ENCODE measurements at places on chromosomes 1 and 21.

GRCh38 chr1:223725578-223725977 is 13.2 kb downstream of the CAPN2 start:
- no peak for DNase-seq

- no peak for DNase-seq
Observed at GRCh38 chr1:87739704-87740103, 411.0 kb downstream of the LMO4 start.

DNA sequence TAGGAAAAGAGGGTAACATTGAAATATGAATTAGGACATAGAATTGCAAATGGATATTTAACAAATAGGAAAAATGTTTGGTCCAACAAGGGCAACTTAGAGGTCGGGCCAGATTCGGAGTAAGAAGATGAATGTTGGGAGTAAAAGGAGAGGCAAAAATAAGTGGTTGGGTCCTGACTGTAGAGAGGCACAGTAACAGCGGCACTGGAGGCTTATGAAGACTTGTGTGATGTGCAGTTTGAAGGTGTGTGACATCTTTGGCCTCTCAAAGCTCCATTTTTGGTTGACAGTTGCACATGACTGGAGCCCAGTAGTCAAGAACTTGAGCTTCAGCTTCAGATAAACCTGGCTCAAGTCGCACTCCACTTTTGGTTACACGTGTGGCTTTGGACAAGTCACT is 109.9 kb upstream of the PAXBP1 start:
- DNase-seq: no peak

DNA sequence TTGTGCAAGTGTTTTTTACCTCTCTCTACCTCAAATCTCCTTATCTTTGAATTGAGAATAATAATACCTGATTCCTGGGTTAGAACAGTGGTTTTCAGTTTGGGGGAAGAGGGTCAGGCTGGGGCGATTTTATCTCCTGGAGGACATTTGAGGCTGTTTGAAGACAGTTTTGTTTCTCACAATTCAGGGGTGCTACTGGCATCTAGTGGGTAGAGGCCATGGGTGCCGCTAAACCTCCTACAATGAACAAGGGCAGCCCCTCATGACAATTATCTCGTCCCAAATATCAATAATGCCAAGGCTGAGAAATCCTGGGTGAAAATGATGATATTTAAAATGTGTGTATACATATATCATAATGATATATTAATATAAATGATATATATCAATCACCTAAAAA is 139.1 kb upstream of the USH2A start:
- DNase-seq: no peak

DNA sequence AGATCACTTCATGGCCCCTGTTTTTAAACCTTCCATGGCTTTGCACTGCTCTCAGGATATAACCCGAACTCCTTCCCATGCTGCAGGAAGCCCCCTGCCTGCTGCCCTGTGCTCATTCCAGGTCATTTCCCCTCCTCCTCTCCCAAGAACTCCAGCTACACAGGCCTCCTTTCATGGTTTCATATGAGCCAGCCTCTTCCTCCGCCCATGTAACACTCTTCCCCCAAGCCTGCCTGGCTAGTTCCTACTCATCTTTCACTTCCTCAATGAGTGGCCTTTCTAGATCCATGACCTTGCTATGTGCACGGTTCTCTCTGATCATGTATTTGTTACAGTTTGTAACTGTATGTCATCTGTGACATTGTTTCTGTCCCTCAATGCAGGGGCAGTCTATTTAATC is 3.1 kb upstream of the NCF2 start:
- DNase-seq: no peak

DNA sequence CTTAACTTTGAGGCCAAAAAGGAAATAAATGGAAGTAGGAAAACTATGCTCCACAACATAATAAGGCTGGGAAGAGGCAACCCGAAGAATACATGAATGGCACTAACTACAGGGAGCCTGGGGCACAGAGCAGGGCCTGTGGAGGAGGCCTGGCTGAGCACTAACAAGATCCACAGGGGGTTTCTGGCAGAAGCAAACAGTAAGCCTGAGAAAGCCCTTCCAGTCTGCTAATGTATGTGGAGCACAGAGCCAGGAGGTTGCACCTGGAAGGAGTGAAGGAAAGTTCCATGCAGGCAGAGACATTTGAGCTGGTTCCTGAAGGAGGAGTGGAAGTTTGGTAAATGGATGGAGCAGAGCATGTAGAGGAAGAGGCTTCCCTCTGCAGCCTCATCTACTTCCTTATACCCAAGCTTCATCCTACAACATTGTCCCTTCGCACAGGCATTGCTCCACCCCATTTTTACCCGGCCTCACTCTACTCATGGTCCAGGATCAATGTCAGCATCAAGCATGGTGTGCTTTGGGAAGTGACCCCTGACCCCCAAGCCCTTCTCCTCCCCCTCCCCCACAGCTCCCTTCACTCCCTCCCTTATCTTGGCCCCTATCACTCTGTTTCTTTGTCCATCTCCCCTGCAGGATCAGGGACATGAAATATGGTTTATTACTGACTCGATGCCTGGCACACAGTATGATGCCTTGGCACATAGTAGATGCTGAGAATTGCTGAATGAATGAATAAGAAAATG is 23.3 kb downstream of the SHISA4 start:
- no peak for DNase-seq

DNA sequence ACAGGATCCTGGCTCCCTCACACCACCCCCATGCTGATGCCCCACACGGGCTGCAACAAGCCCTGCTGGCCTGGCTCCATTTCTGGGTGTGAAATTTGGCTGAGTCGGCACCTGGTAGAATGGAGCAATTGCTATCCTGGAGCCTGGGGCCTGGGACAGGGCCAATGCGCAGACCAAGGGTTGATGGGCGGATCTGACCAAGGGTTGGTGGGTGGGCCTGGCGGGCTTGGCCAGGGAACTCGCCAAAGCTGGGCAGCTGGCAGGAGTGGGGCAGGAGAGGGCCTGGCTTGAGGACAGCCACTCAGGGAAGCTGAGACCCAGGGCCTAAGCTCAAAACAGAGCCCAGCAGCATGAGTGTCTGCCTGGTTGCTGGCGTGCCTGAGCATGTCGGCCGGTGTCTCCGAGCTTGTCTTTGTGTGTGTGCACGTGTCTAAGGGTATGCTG is 70.9 kb upstream of the POU3F1 start:
- DNase-seq: no peak
